ENCODE measurements at places on chromosomes 3 and 15.

- DNase-seq: no peak
Measured at GRCh38 chr3:161072211-161072621, 32.9 kb downstream of the B3GALNT1 start.

GRCh38 chr3:37806505-37807200 lies 55.0 kb upstream of the CTDSPL start:
- no peak for DNase-seq

GRCh38 chr15:84981711-84982300 lies at the start of gene PDE8A:
PDE8A (plus strand) TSS chr15:84981856; CDS start chr15:84982163, 307 bp downstream.
- DNase-seq: peak; percentile 44

DNA sequence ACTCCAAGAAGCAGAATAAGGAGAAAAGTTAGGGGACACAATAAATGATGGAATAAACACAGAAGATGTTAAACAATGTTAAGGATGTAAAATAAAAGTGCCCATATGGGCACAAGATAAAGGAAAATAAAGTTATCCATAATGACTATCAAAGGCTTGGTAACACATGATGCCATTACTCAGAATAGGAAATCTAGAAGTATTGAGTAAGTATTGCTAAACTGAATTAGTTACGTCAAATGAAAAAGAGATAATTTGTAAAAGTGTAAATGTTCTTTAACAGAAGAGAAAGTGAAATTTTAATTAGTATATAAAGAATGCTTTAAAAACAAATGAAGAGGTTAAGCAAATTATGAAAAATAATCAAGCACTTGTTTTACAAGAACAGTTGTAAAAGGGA lies 6.7 kb downstream of the COPS2 start:
- DNase-seq: no peak

- no peak for DNase-seq
Measured at GRCh38 chr3:40337136-40338108, 27.9 kb downstream of the EIF1B start.

GRCh38 chr15:85974348-85974705 lies 105.3 kb upstream of the AGBL1 start:
- DNase-seq: no peak
